ENCODE measurements at places on chromosomes 2 and 18.

DNA sequence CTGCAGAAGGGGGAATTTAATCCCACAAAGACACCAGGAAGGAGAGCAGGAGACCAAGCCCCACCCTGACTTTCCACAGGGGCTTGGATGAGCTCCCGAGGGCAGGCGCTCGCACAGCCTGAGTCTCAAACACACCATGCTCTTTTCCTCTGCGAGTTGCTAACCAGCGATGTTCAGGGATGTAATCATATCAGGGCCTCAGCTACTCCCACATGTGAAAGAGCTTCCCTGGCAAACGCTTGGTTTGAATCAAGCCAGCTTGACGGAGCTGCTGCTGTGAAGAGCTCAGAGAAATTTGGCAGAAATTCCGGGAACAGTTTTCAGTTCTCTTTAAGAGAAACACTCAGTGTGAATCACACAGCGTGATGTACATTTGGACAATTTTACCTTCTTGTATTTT lies 385.8 kb downstream of the GALR1 start:
- DNase-seq = no peak

DNA sequence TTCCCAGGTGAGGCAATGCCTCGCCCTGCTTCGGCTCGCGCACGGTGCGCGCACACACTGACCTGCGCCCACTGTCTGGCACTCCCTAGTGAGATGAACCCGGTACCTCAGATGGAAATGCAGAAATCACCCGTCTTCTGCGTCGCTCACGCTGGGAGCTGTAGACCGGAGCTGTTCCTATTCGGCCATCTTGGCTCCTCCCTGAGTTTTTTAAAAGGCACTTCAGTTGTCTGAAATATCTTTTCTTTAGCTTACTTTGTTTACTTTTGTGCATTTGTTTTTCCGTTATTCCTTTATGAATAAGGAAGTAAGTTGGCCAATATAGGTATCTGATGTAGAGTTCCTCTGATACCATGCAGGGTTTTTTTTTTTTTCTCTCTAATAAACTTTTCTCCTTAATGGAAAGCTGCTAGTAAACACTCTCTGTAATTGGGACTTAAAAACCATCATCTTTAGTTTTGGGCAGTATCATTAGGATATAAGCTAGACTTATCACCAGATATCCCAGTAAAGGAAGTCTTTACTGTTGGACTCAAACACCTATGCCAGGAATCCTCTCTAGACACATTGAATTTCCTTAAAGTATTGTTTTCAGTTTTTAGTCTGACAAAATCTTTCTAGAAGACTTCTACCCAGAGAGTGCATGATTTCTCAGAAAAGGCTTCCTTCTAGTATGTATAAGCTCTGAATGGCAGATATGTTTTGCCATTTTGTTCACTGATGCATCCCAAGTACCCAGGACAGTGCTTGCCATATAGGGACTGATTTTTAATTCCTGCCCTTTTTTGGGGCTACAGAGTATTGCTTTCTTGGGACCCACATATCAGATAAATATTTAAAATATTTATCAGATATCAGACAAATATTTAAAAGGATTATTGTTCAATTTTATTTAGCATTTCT lies 35.8 kb upstream of the DYSF start:
- DNase-seq = no peak

DNA sequence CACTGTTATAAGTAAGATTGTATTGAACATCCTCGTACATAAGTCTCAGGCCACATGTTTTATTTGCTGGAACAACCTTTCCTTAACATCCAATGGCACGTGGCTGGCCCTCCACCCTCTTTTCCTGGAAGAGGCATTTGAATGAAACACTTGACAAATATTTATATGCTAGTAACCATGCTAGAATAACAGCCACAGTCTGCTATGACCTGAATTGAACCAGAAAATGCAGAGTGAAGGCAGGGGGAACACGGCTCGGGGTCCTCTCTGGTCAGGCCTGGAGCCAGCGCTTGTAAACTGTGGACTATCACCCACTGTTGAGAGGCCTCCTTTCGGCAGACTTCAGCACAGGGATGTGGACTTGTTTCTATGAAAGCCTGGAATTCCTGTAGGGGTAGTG lies 198.2 kb upstream of the COPS8 start:
- DNase-seq = no peak

DNA sequence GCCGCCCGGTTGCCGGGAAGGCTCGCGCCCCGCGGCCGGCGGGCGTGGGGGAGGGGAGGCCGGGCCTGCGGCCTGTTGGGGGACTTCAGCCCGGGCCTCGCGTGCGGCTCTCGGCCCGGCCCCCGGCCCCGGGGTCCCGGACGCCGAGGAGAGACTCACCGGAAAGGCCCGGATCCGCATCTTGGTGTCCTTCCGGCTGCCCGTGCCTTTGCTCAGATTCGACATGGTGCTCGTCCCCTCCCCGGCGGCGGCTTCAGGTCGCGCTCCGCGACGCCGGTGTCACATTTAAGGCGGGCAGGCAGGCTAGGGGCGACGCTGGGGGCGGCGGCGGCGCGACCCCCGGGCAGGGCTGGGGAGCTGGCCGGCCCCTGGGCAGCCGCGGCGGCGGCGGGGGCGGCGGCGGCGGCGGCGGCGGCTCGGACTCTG lies 365 bp downstream of the CUL3 start:
- no peak for DNase-seq

- no peak for DNase-seq
These were observed 362.7 kb upstream of the SLC8A1 start for GRCh38 chr2:40814616-40815015.

DNA sequence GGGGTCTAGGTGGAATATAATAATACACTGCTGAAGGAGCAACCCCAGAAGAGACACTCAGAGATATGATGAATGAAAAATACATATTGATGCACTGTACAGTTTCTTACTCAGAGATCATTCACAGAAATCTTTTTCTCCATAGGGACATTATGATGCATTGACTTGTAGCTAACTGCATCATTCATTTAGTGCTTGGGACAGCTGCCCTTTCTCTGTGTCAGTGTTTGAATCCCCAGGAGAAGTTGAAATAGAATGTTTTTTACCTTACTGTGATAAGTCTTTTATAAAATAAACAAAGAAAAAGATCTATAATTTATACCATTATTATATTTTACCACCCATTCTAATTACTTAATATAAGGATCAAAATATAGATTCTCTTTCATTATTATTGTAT lies 91.7 kb upstream of the DSEL start:
- DNase-seq = no peak

DNA sequence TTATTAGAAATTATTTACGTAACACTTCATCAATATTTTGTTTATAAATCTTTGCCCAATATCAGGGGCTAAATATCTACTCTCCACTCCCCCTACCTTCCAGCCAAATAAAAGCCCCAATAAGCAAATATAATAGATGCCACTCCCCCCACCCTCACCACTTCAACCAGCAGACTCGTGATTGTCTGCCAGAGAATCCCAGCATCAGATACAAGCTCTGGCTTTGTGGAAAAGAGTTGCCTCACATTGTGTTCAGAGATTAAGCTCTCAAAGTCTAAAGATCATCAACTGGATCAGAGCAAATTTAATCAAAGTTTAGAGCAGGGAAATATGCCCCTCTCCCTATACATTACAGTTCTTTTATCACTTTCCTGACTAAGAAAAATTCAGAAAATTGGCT lies 39.5 kb downstream of the AOX1 start:
- DNase-seq = no peak

GRCh38 chr2:38653380-38653714 lies 12.6 kb upstream of the GALM start:
- no peak for DNase-seq

DNA sequence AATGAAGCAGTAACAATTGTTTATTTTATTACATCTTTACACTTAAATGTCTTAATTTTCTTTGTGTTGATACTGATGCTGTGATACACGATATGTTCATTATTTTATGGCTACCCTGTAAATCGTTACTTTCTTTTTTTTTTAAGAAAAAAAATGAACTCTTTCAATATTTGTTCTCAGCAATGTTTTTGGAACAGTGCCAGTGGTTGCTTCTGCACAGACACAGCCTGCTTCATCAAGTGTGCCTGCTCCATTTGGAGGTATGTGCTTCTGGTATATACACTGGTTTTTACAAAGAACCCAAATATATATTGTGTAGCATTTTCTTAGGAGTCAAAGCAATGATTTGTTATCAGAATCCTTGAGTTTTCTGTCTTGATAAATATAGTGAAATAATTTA lies 62.2 kb upstream of the SCYGR2 start:
- DNase-seq = peak; percentile 4

- DNase-seq = no peak
These were observed 160.8 kb upstream of the MAPRE2 start for GRCh38 chr18:34880403-34880802.

DNA sequence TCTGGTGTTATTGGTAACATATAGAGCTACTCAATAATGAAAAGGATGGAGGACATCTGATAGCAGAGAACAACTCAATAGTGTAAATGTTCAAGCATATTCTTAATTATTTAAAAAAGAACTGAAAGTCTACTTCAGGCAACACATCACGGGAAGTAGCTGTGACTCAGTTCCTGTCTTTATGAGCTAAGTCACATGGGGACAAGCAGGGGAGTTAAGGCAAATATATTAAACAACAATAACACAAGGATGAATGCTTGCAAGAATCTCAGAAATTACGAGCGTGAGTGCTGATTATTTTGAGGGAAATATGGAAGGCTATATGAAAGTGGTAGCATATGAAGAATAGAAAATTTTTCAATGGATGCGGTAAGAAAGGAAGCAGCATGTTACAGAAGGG lies 4.0 kb upstream of the HNMT start:
- no peak for DNase-seq

GRCh38 chr18:6961331-6961730 lies 156.3 kb downstream of the LAMA1 start:
- no peak for DNase-seq

DNA sequence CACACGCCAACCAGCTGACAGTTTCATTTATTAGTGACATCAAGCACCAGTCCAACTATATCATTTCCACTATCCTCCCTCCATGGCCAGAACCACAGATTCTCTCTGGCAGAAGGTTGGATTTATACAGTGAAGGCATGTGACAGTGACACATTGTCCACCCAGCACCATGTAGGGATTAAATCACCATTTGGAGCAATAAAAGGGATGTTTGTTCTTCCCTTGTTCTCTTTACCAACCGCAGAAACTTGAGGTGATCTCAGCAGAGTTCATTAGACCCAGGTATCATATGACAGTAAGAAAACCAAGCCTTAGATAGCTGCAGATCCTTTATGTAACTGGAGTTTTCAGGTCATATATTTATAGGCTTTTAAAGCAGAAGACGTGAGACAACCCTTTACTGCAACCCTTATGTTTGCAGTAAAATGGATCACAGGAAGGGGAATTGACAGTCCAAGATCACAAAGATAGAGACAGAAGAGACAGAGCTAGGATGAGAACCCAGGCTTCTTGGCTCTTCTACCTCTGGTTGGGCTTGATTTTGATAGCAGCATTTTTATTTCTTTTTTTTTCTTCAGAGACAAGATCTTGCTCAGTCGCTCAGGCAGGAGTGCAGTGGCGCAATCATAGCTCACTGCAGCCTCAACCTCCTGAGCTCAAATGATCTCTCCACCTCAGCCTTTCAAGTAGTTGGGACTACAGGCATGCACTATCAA lies 80.1 kb downstream of the XDH start:
- DNase-seq = no peak

DNA sequence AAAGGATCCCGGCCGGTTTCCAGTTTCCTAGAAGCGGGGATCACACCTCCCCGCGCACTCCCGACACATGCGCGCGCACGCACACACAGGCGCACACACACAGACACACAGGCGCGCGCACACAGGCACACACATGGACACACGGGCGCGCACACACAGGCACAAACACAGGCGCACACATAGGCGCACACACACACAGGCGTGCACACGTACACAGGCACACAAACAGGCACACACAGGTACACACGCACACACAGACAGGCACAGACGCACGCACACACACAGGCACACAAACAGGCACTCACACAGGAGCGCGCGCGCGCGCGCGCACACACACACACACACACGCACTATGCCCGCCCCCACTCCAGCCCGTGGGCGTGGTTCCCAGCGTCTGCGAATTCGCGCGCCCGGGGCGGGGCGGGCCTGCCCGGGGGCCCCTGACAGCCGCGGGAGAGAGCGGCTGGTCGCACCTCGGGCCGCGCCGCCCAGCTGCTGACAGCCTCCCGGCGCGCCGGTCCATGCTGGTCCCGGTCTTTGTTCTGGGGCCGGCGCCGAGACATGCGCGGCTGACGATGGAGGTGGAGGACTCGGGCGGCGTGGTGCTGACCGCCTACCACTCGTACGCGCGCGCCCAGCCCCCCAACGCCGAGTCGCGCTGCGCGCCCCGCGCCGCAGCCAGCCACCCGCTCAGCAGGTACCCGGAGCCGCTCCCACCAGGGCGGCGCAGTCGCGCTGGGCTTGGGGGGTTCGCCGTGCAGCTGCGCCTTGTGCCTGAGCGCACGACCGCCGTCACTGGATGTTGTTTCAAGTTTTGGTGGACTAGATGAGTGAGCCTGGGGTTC lies at the start of gene ARHGAP28:
TSS of gene ARHGAP28 (plus strand) at position 470 of the 845 bp plus-strand sequence. CDS start at position 576, 106 bp downstream.
- DNase-seq = no peak

DNA sequence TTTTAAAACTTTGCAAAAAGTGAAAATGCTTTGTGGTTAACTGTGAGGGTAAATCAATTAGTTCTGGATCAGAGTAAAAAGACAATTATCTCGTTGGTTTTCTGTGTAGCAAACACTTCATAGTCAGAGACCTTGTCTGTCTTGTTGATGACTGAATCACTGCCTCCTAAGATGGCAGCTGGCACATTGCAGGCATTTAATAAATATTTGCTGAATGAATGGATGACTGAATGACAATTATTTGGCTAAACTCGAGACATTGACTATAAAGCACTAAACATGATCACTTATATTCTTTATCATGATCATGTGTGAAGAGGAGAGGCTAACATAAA lies 96.2 kb downstream of the MAIP1 start:
- DNase-seq = peak; percentile 5

DNA sequence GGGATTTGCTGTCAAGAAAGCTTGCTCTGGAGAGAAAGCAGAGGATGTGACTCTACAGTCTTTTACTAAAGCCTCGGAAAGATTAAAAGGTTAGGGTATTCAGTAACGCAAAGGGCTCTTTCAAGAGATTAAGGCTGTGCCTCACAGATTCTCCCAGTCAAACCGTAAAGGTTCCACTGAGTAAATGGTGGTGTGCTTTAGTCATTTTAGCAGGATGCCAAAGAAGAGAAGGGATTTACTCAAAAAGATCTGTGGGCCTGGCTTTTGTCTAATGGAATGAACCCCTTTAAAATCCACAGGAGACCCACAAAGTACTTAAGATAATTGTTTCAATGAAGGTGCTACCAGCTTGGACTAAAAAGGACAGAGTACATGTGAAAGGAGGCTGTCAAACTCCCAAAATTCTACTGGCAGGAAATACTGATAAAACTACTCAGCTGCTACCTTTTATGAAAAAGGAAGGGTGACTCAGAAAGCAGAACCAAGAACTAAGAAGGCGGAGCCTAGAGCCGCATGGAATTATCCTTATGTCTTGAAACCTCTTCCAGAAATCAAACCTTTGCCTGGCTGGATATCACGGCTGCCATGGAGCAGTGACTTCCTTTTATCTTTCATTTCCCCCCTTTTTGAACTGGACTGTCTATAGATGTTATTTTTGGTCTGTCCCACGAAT lies 670.2 kb upstream of the ZEB2 start:
- no peak for DNase-seq
